ENCODE measurements at places on chromosomes 12 and 14. TPM values are rescaled to one million over a fixed set of nuclear protein-coding genes. Genes with fewer than 3 reads are reported as not detected.
A peak's percentile ranks its signal among the peaks of the same experiment; 100 is the strongest.

NRL gene
- 2.2 TPM for polyA plus RNA-seq

SLC4A8 gene
- polyA plus RNA-seq = 8.6 TPM

TMEM263 gene
- 3.4 TPM for polyA plus RNA-seq

DNA sequence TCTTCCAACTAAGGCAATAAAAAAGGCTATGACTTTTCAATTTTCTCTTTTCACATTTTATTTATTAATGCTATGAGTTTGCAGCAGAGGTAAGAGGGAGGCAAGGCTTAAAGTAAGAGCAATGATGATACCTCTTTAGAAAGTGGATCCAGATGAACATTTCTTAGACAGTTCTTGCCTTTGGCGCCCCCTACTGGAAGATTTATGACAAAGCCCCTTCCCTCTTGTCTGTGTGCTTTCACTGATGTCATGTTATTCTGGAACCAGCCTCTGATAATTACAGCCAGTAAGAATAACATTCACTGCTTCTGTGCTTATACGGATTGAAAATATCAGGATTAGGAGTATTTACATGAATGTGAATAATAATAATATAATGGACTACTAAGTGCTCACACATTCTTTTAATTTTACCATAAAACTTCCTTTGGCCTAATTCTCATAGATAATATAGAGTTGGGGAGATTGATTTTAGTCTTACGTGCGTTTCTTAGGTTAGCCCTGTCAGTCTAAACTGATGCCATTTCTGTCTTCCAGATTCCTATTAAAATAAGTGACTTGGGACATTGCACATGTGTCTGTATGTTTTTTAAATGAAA is 1929.9 kb upstream of the SEL1L start:
- no peaks in the 10 kb centered on the region for H3K36me3 ChIP-seq
- DNase-seq = peak; percentile 56
- no peak overlapping the region for H3K27ac ChIP-seq
- H3K4me1 ChIP-seq = no peaks in the 10 kb centered on the region
- H3K4me3 ChIP-seq = no peak overlapping the region
- no peaks in the 10 kb centered on the region for H3K27me3 ChIP-seq

- DNase-seq = no peak
- peak overlapping the region; percentile 77 for H3K4me3 ChIP-seq
- H3K36me3 ChIP-seq = no peaks in the 10 kb centered on the region
- peaks cover 3% of the 10 kb centered on the region for H3K27me3 ChIP-seq
Measured at GRCh38 chr12:122894193-122895121, 1.5 kb downstream of the VPS37B start.

- no peak overlapping the region for H3K4me3 ChIP-seq
- no peaks in the 10 kb centered on the region for H3K36me3 ChIP-seq
- no peaks in the 10 kb centered on the region for H3K4me1 ChIP-seq
- no peaks in the 10 kb centered on the region for H3K27me3 ChIP-seq
Measured at GRCh38 chr12:12025799-12026386, 44.8 kb upstream of the BCL2L14 start.

- no peak for DNase-seq
- H3K4me3 ChIP-seq = no peak overlapping the region
- no peaks in the 10 kb centered on the region for H3K27me3 ChIP-seq
- no peaks in the 10 kb centered on the region for H3K4me1 ChIP-seq
- no peak overlapping the region for H3K27ac ChIP-seq
- no peaks in the 10 kb centered on the region for H3K36me3 ChIP-seq
Measured at GRCh38 chr12:96047229-96048211, 12.1 kb upstream of the LTA4H start.

DNA sequence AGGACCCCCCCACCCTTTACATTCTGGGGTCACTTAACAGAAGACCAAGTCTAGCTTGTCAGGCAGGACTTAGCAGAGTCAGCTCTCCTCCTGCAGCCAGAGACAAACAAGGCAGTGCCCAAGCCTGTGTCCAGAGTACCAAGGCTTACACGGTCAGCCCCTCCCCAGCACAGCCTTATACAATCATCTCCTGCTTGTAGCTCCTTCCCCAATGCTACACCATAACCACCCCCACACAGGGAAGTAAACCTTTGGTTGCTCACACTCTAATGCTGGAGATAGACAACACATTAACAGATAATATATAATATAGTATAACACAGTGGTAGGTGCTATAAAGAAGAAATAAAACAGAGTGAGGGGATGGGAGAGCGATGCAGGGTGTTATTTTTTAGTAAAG is 175.4 kb upstream of the PWP1 start:
- peaks cover 2% of the 10 kb centered on the region for H3K27me3 ChIP-seq
- no peaks in the 10 kb centered on the region for H3K4me1 ChIP-seq
- H3K36me3 ChIP-seq = no peaks in the 10 kb centered on the region
- DNase-seq = no peak
- no peak overlapping the region for H3K4me3 ChIP-seq
- no peak overlapping the region for H3K27ac ChIP-seq

Data from H1 (cell line).